Stimulated activated CD4-positive, alpha-beta T cell treated with anti-CD3 and anti-CD28 coated beads, Interleukin-12 subunit alpha, Interleukin-12 subunit beta, amount 100 ng/mL, for 4 hours (primary cell): ENCODE measurements at places on chromosomes 13 and 19.

DNA sequence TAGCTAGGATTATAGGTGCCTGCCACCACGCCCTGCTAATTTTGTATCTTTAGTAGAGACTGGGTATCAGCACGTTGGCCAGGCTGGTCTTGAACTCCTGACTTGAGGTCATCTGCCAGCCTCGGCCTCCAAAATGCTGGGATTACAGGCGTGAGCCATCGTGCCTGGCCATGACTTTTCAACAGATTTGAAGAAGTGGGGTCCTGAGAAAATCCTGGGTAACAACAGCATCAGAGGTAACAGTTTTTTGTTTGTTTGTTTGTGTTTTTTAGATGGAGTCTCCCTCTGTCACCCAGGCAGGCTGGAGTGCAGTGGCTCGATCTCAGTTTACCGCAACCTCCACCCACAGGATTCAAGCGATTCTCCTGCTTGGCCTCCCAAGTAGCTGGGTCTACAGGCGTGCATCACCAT lies 3.7 kb downstream of the JUNB start:
- no peak for DNase-seq

DNA sequence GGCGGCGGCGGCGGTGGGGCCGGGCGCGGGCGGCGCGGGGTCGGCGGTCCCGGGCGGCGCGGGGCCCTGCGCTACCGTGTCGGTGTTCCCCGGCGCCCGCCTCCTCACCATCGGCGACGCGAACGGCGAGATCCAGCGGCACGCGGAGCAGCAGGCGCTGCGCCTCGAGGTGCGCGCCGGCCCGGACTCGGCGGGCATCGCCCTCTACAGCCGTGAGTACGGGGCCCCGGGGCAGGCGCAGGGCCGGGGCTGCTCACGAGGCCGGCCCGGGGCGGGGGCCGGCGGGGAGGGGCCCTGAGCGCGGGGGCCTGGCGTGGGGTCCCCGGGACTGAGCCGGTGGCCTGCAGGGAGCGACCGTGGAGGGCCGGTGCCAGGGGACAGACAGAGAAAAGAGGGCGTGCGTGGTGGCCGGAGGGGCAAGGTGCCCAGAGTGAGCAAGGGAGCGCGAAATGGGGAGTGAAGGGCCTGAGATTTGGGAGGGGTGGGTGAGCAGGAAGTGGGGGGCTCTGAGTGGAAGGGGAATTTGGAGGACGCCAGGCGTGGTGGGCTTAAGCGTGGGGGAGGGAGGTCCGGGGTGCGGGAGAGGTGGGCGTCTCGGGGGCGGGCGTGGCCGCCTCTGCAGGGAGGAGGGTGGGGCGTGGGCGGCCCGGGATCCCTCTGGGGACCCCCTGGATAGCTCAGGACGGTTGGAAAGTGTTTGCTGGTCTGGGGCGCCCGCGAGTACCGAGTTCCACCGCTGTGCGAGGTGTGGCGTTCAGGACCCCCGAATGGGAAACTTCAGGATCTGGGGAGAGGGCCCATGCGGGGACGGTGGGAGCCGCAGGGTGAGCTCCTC lies 575 bp downstream of the CARM1 start:
- peak; percentile 42 for DNase-seq

DNA sequence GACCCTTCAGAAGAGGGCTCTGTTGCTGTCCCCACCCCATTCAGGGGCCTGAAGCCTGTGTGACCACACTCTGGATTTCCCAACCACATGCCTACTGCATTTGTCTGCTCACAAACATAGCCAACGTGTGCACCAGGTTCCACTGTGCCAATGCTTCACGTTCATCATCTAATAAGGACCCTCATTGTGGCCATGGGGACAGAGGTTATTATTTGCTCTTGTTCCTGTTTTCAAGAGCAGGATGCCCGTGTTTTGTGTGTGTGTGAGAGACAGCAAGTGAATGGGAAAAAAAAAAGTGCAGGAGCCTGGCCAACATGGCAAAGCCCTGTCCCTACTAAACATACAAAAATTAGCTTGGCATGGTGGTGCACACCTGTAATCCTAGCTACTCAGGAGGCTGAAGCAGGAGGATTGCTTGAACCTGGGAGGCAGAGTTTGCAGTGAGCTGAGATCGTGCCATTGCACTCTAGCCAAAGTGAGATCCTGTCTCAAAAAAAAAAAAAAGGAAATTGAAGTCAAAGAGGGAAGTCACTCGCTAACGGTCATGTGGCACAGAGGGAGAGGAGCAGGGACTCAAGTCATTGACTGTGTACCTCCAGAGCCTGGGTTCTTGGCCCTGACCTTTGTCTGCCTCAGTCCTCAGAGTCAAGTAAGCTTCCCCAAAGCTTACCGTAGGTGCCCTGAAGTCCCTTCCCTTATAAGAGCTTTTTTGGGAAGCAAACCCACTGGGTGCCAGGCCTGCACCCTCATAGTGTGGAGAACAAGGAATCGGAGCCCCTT lies 6.9 kb downstream of the B3GNT8 start:
- DNase-seq, result no peak

GRCh38 chr13:113962975-113963374 lies 10.9 kb downstream of the C13orf46 start:
- no peak for DNase-seq

DNA sequence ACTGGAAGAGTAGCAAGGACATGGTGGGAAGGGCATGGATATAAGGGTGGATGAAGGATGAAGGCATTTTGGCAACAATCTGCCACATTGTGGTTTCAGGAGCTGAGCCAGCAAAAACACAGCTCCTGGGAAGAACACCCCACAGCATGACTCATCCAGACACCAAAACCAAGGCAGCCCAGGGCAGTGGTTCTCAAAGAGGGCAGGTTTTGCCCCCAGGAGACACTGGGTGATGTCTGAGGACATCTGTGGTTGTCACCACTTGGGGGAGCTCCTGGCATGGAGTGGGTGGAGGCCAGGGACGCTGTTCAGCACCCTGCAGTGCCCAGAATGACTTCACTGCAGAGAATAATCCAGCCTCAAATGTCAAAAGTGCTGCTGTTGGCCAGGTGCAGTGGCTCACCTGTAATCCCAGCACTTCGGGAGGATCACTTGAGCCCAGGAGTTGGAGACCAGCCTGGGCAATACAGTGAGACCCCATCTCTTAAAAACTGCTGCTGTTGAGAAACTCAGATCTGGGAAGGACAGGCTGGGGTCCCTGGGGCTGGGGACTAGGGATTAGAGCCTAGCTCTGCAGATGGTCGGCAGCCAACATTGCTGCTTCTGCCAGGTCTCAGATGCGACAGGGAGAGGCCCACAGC lies 16.1 kb downstream of the ZFR2 start:
- peak; percentile 16 for DNase-seq

DNA sequence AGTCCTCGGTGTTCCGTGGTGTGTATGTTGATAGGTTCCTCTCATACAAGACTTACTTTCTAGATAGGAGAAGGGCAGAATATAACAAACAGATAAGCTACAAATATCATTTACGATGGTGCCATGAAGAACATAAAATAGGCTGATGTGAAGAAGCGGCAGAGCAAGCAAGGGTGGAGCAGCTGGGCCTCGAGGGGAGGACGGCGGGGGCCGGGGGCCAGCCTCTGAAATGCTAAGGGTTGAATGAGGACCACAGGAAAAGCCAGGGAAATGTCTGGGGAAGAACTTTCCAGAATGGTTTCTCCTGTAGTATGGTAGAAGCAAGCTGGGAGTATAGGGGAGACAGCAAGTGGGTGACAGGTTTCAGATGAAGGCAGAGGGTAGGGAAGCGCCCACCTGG lies 529.5 kb downstream of the LIG4 start:
- DNase-seq, result no peak

- no peak for DNase-seq
Observed at GRCh38 chr13:27827646-27828045, 35.4 kb downstream of the GSX1 start.

GRCh38 chr19:21128901-21129698 lies 12.7 kb upstream of the ZNF431 start:
- DNase-seq, result no peak

- DNase-seq, result no peak
Observed at GRCh38 chr13:90108547-90108946, 1238.9 kb upstream of the MIR17HG start.

GRCh38 chr13:25224151-25224550 lies 52.1 kb upstream of the AMER2 start:
- no peak for DNase-seq

DNA sequence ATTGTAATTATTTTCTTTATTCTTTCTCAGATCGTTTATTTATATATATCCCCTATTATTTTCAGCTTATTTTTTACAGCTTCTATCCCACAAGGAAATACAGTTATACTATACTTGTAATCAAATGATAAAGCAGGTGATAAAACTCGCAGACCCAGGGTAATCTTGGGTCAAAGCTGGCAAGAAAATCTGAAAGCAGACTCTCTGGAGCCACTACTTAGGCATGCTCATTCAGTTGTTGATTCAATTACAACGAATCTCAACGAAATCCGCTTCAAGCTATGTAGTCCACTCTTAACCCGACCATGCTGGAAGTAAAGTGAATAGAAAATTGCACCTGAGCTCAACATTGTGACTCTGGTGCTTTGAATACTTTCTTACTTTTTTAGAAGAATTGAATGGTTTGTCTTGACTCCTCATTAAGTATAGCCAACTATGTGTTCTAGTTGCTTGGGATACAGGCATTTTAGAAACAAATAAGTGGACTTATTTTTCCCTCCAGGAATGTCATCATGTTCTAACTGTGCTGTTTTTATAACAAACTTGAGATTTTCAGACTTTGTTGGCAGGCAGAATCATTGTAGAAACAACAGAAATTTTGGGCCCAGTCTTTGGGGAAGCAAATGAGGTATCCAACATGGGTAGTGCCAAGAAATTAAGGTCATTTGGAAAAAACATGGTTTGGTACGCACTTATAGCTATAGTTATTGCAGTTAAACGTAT lies 21.4 kb downstream of the ESD start:
- DNase-seq, result no peak

DNA sequence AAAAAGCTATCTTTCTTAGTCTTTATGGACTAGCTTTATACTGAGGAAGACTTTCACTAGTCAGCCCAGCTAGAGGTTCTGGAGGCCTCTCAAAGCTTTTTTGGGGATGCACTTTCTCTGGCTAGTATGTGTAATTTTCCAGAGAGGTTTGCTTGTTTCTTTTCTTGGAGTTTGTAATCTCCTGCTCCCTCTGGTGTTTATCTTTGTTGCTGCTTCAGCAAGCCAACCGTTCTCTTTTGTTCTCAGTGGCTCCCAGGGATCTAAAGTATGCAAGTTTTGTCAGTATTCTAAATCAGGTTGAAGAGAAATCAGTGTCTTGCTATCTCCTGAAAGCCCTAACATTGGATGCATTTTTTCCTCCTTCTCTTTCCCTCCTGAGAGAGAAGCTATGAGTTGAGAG lies 121.1 kb upstream of the MYO16 start:
- DNase-seq, result no peak

DNA sequence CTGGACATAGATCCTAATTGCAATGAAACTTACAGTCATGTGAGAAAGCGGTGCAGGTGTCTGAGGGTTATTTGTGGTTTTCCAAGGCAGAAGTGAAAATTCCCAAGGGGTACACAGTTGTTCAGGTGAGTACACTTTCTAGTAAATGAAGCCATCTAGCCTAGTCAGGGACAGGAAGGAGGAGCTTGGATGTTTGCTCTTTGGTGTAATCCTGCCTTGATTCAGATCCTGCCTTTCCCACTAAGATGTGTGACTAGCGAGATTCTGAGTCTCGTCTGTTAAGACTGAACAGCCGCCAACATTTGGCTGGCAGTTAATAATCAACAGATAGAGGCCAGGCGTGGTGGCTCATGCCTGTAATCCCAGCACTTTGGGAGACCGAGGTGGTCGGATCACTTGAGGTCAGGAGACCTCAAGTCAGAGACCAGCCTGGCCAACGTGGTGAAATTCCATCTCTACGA lies 2.5 kb downstream of the RPS9 start:
- no peak for DNase-seq

- DNase-seq, result no peak
Observed at GRCh38 chr13:47251771-47252170, 354.9 kb upstream of the HTR2A start.

GRCh38 chr13:63149375-63149774 lies 1733.7 kb upstream of the PCDH20 start:
- no peak for DNase-seq

GRCh38 chr13:64925727-64926126 lies 2304.4 kb downstream of the PCDH9 start:
- no peak for DNase-seq

- no peak for DNase-seq
Observed at GRCh38 chr19:19056636-19057275, 7.0 kb upstream of the SLC25A42 start.

DNA sequence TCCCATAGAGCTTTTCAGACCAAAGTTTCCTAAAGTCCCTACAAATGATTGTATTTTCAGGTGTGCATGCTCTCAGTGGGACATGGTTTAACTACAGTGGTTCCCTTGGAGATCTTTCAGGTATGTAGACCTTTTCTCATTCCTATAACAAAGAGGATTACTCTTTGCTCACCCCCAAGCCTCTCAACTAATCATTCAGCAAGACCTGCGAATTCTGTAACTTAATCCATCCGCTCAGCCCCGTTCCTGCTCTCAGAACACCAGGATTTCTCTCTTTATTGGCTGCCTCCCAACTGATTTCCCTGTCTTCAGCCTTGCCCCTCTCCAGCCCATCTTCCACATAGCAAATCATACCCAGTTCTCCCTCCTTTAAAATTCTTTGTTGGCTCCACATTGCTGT lies 253.6 kb downstream of the MTUS2 start:
- no peak for DNase-seq

DNA sequence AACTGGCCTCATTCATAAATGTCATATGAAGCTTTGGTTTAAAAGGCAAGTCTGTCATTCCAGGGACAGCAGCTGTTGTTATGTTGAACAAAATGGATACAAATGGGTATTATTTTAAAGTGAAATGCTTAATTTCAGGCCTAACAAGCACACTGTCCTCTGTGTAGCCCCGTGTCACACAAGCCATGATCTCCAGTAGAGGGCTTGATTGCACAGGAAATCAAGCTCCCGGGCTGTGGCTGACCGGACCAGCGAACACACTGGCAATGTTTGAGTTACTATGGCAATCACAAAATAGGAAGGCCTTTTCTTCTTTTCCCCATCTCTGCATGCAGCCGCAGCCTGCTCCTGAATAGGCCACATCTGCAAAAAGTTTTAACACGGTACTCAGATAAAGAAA lies 64.0 kb upstream of the GSX1 start:
- DNase-seq, result no peak

DNA sequence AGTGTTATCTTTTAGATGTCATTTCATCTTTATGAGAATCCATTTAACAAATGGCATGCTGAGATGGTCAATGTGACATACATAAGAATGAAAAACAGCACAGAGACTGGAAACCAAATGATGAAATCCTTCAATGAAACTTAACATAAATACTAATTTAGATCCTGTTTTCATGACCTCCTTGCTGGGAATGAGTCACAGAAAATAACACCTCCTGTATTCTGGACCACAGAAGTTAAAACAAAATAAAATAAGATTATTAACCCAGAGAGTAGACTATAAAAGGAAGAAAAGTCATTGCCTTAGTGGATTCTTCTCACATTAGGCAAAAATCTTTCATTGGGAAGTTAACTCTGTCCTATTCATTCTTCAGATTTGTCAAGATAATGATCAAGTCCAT lies 1.6 kb downstream of the DIAPH3 start:
- no peak for DNase-seq

- DNase-seq, result no peak
Observed at GRCh38 chr19:14135355-14135754, 1.0 kb downstream of the ASF1B start.

- DNase-seq, result no peak
Observed at GRCh38 chr13:94173312-94173854, 306.1 kb downstream of the DCT start.

GRCh38 chr13:33891196-33891742 lies 73.3 kb downstream of the RFC3 start:
- DNase-seq, result no peak

GRCh38 chr19:10981252-10981895 lies 20.5 kb downstream of the SMARCA4 start:
- DNase-seq, result no peak

- peak; percentile 72 for DNase-seq
Observed at GRCh38 chr19:41541990-41542584, 33.9 kb upstream of the CEACAM21 start.
